Fibroblast of skin of right quadriceps (primary cell): ENCODE measurements at places on chromosomes 7 and 10.
A peak's percentile ranks its signal among the peaks of the same experiment; 100 is the strongest.

- no peak for DNase-seq
Observed at GRCh38 chr10:57624066-57624465, 643.6 kb downstream of the IPMK start.

- DNase-seq, result peak; percentile 53
Observed at GRCh38 chr7:47584536-47584895, 2.6 kb upstream of the TNS3 start.

DNA sequence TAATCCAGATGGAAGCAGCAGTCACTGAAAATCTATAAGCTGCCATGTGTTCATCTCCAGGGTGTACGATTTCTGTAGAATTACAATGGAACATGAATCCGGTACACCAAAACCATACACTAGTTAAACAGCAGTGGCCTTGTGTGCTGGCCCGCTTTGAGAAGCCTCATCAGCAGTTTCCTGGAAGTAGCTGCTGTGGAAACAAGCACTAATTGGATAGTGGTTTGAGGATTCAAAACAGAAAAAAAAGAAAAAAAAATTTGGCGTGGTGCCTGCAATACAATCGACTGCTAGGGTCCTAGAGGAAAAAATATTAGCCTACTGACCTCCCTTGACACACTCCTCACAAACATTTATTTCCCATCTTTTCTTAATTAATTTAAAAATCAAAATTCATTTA, 545.9 kb downstream of the SORCS1 start:
- no peak for DNase-seq

GRCh38 chr10:14543046-14543903, 212.6 kb upstream of the FRMD4A start:
- no peak for DNase-seq

DNA sequence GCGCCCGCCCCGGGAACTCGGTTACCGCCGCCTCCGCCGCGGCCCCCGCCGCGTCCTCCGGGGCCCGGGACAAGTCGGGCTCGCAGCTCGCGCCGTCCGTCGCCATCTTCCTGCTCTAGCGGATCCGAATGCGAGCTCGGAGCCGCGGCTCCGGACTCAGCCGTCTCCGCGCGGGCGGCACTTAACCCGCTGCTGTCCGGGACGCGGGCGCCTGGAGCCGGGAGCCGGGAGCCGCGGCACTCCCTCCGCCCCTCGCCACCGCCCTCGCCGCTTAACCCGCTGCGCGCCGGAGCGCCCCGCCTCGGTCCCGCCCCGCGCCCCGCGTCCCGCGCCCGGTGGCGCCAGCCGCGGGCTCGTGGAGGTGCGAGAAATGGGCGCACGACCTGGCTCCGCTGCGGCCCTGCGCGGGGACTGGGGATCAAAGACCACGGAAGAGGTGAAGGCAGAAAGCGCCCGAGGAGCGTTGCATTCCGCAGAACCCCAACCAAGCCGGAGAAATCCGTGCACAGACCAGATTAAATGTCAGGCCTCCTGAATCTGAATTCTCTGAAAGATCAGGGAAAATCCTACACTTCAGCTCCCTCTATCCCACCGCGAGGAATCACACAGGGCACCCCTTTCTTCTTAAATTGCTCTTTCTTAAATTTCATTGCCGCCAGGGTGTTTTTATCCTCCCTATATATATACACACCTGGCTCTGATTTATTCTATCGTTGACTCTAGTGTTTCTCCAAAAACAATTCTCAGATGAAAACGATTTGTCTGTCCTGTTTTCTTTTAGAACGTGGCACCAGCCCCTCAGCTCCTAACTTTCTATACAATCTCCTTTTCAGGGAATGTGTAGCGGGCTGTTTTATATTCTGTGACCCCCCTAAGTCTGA, at the start of gene CTTNBP2:
Gene CTTNBP2 (minus strand): TSS at position 132 of the 881 bp plus-strand sequence. CDS start 26 bp downstream, at position 106.
- peak; percentile 28 for DNase-seq

DNA sequence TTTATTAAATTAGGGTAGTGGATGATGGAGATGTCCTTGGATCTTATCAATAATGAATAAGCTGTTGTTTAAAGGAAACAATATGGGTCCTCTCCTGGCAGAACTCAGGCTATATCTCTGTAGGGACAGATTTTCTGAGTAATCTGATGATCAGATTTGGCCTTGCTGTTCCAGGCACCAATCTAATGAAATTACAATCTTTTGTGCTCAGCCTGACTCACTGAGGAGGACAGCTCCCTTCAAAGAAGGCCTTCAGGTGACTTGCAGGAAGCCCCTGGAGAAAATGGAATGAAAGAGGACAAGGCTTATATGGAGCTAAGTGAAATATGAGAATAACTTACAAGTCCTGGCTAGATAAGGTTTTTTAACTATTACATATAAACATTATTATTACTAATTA, 486.4 kb upstream of the SORCS1 start:
- DNase-seq, result no peak

DNA sequence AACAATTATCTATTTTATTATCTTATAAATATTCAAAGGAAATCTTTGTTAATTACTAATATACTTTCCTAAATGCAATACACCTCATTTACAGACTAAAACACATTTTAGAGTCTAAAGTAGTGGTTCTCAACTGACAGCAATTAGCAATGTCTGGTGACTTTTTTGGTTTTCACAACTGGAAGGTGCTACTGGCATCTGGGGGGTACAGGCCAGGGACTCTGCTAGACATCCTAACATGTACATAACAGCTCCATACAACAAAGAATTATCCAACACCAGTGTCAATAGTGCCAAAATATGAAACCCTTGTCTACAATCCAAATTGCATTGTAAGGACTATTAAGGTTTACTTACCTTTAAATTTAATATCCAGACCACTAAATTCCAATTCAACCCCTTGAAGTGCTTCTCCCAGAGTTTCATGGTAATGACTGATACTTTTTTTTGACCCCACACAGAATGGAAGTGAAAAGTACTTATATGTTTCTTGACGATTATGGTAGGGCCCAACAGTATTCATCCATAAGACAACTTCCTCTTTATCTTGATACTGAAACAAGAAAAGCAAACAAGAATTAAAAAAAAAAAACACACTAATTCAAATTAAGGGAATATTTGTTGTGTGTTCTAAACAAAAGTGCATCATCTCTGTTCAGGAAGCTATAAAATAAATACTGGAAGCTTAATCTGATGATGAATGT, 10.4 kb downstream of the TM9SF3 start:
- no peak for DNase-seq

GRCh38 chr10:76576276-76576962, 1061.2 kb downstream of the KCNMA1 start:
- peak; percentile 77 for DNase-seq
